ENCODE measurements at places on chromosomes 4 and X. TPM values are rescaled to one million over a fixed set of nuclear protein-coding genes. Genes with fewer than 3 reads are reported as not detected.

Gene IL13RA2
- not detected for polyA plus RNA-seq

Gene HMX1
- not detected for polyA plus RNA-seq

Gene CYSLTR1
- 10.7 TPM for polyA plus RNA-seq

Gene FABP2
- not detected for polyA plus RNA-seq

Gene TENT5D
- polyA plus RNA-seq: not detected

Gene ESX1
- polyA plus RNA-seq: not detected

Gene FNIP2
- 0.10 TPM for polyA plus RNA-seq

GRCh38 chrX:148732743-148733142 is 232.3 kb downstream of the AFF2 start:
- no peak overlapping the region for H3K27ac ChIP-seq
- no peak for DNase-seq
- H3K36me3 ChIP-seq: no peaks in the 10 kb centered on the region
- H3K4me1 ChIP-seq: no peaks in the 10 kb centered on the region

- DNase-seq: no peak
- no peaks in the 10 kb centered on the region for H3K4me1 ChIP-seq
- no peaks in the 10 kb centered on the region for H3K27me3 ChIP-seq
- H3K36me3 ChIP-seq: no peaks in the 10 kb centered on the region
- H3K27ac ChIP-seq: no peak overlapping the region
Observed at GRCh38 chr4:17058536-17058915, 160.1 kb upstream of the LDB2 start.

DNA sequence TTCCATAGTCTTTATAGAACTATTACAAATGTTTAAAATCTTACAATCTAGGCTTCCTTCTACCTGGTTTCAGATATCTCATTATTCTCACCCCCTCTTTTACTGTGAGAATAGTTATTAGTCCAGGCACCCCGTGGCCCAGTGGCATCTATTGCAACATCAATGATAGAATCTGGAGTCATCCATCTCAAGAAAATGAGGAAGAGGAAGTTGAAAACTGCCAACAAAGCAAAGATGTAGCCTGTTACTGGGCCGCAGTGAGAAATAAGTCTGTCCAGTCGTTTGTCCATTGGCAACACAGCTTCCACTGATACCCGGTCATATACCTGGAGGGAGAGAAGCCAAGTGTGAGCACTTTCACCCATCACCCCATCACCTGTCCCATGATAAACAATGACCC is 6.0 kb upstream of the ASB11 start:
- no peak overlapping the region for H3K27ac ChIP-seq
- H3K27me3 ChIP-seq: no peaks in the 10 kb centered on the region
- peaks cover 17% of the 10 kb centered on the region for H3K36me3 ChIP-seq

- DNase-seq: peak; percentile 6
- no peaks in the 10 kb centered on the region for H3K36me3 ChIP-seq
- no peak overlapping the region for H3K27ac ChIP-seq
- H3K4me3 ChIP-seq: no peak overlapping the region
Observed at GRCh38 chrX:130975947-130976346, 72.9 kb upstream of the ENOX2 start.

DNA sequence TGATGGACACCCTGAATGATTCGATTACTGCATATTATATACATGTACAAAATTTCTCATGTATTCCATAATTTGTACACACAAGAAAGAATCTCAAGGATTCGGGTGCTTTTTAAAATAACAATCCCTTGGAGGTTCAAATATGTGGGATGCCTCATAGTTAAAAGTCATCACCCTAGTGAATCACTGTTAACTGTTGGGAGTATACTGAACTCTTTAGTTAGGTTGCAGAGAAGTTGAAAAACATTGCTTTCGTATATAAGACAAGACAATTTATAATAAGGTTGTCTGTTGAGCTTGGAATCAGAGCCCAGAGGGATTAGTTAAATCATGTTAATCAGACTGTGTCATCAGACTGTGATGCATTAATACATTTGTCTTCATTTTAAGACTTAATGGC is 15.6 kb downstream of the DCK start:
- H3K27me3 ChIP-seq: no peaks in the 10 kb centered on the region
- H3K4me3 ChIP-seq: no peak overlapping the region
- no peak for DNase-seq
- H3K27ac ChIP-seq: no peak overlapping the region

DNA sequence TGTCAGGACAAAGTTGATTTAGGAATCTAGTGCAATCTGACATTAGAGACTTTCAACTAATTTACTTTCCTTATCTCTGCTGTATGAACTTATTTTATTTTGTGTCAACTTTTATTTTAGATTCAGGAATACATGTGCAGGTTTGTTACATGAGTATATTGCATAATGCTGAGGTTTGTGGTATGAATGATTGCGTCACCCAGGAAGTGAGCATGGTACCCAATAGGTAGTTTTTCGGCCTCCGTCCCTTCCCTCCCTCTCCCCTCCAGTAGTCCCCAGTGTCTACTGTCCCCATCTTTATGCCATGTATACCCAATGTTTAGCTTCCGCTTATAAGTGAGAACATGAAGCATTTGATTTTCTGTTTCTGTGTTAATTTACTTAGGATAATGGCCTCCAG is 68.7 kb upstream of the TEX13D start:
- H3K27me3 ChIP-seq: no peaks in the 10 kb centered on the region
- no peak overlapping the region for H3K4me3 ChIP-seq
- H3K4me1 ChIP-seq: no peaks in the 10 kb centered on the region
- no peak for DNase-seq
- H3K36me3 ChIP-seq: no peaks in the 10 kb centered on the region

DNA sequence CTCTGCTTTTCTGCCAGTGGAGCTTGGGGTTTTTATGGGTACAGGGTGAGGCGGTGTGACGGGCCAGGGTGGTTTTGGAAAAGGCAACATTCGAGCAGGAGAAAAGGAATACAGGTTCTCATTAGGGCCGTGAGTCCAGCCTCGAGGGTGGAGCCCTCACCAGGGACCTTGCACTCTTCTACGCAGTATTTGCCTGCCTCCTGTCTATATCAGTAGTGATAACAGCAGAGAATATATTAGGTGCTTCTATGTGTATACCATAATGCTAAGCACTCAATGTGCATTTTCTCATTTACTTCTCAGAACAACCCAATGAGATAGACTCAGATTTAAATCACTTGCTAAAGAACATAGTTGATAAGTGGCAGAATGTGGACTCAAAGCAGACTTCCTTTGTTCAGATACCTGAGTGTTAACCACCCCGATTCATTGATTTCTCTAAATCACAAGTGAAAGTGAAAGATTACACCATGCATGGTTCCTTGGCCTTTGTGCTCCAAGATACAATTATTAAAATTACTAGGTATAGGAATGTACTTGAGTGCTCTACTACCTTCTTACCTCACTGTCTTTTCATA is 403.9 kb downstream of the PCDH7 start:
- DNase-seq: no peak
- no peaks in the 10 kb centered on the region for H3K36me3 ChIP-seq
- no peak overlapping the region for H3K27ac ChIP-seq

- no peak overlapping the region for H3K27ac ChIP-seq
- no peaks in the 10 kb centered on the region for H3K4me1 ChIP-seq
- H3K27me3 ChIP-seq: peaks cover 5% of the 10 kb centered on the region
- H3K36me3 ChIP-seq: no peaks in the 10 kb centered on the region
Observed at GRCh38 chrX:45295259-45295986, 94.7 kb upstream of the DIPK2B start.

- no peak for DNase-seq
- H3K27ac ChIP-seq: no peak overlapping the region
- H3K27me3 ChIP-seq: no peaks in the 10 kb centered on the region
- H3K36me3 ChIP-seq: no peaks in the 10 kb centered on the region
Observed at GRCh38 chr4:5220028-5220427, 168.7 kb downstream of the STK32B start.

DNA sequence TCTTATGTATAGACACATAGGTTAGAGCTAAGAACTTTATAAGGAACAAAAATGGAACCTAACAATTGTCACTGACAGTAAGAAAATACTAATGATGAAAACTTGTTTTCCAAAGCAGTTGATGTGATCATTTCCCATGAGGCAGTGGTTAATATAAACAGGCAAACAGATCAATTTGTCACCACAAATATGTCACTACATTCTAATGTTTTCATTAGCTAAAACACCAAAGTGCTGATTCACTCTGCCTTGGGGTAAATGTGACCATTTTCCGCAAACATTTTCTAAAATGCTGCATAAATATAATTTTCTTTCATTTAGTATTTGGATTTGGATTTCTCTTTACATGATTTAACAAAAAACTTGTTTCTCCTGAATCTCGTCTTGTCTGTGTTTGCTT is 408.9 kb upstream of the CTSO start:
- H3K27ac ChIP-seq: no peak overlapping the region
- no peak overlapping the region for H3K4me3 ChIP-seq
- H3K36me3 ChIP-seq: no peaks in the 10 kb centered on the region
- H3K27me3 ChIP-seq: no peaks in the 10 kb centered on the region
- H3K4me1 ChIP-seq: no peaks in the 10 kb centered on the region

DNA sequence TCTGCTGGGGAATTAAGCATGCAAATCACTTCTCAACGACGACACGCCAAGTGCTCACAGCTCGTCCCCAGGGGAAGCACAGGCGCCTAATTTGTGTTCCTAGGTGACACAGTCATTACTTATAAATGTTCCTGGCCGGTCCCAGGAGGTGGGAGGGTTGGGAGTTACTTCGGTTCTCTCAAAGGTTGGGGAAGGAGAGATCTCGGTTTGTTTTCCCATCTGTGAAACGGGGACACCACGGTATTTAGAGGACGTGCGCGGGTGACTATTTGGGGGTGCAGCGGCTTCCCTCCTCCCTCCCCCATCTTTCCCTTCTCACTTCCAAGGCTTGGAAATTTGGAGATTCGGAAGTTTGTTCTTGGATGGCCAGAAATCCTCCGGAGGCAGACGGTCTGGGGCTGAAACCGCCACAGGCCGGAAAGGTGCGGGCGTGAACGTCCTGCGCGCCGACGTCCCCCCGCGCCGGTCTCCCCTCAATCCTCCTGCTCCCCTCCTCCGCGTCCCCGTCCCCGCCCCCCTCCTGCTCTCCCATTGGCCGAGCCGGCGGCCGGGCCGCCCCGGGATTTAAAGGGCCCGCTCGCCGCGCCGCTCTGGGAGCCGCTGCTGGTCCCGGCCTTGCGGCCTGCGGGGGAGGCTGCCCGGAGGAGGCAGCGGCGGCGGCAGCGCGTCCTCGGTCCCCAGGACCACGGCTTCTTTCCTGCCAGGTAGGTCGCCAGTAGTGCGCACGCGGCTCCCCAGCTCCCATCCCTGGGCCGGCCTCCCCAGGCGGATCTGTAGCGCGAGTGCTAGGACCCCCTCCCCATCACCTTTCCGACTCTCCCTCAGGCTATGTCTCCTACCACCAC is at the start of gene PORCN:
TSS of gene PORCN (plus strand) at position 593 of the 845 bp plus-strand sequence. CDS start 829 bp downstream, outside the sequence.
- H3K36me3 ChIP-seq: no peaks in the 10 kb centered on the region
- peak within 1 kb of the TSS; percentile 58 for H3K4me3 ChIP-seq
- no peaks in the 10 kb centered on the region for H3K27me3 ChIP-seq
- peak; percentile 82 for DNase-seq
- H3K27ac ChIP-seq: peak within 1 kb of the TSS; percentile 89
- H3K4me1 ChIP-seq: peaks cover 3% of the 10 kb centered on the region

All from B cell (primary cell).